Omental fat pad (tissue), 4 donors: ENCODE measurements at places on chromosomes 3 and 15.
A peak's percentile ranks its signal among the peaks of the same experiment; 100 is the strongest.

DNA sequence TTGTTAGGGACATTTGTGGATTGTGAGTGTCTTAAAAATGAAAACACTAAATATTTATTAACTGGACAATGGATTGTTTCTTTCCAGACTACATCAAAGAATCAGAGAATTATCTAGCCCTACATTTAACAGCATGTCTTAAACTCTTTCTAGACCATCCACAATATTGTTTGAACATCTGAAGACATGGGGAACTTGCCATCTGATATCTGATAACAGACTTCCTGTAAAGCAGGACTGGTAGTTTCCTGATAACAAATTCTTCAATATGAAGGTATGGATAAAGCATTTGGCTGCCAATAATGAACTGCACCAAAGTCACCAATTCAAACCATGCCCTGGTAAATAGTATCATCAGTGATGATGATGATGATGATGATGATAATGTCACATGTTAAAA lies 26.2 kb upstream of the HACD2 start:
- no peak for DNase-seq

DNA sequence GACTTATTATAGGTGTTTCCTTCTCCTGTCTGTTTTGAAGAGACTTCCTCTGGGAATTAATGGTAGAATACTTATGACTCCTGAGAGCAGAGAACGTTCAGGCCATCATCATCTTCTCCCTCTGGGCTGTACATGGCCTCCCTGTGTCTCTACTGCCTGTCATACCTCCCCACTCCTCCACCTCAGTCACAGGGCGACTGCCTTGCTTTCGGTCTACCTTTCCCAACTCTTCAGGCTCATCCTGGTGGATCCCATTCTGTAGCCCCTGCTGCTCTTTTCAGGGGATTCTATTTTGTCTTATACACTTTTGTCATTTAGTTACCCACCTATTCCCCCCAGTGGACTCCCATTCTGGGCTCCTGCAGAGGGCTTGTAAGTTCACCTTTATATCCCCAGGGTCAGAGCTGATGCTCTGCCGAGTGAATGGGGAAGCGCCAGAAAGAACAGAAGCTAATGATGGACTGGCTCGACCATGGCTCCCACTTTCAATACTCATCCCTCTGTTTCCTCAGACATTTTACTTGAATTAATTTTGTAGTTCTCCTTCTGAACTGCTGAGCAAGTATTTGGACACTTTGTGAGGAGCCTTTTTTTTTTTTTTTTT lies 28.6 kb downstream of the FNDC3B start:
- DNase-seq, result no peak

GRCh38 chr3:162295323-162295983 lies 798.8 kb downstream of the OTOL1 start:
- no peak for DNase-seq

GRCh38 chr3:128768471-128768870 lies 42.5 kb downstream of the RAB7A start:
- DNase-seq, result no peak

GRCh38 chr3:138835397-138835757 lies 649 bp upstream of the PIK3CB start:
- DNase-seq, result no peak

DNA sequence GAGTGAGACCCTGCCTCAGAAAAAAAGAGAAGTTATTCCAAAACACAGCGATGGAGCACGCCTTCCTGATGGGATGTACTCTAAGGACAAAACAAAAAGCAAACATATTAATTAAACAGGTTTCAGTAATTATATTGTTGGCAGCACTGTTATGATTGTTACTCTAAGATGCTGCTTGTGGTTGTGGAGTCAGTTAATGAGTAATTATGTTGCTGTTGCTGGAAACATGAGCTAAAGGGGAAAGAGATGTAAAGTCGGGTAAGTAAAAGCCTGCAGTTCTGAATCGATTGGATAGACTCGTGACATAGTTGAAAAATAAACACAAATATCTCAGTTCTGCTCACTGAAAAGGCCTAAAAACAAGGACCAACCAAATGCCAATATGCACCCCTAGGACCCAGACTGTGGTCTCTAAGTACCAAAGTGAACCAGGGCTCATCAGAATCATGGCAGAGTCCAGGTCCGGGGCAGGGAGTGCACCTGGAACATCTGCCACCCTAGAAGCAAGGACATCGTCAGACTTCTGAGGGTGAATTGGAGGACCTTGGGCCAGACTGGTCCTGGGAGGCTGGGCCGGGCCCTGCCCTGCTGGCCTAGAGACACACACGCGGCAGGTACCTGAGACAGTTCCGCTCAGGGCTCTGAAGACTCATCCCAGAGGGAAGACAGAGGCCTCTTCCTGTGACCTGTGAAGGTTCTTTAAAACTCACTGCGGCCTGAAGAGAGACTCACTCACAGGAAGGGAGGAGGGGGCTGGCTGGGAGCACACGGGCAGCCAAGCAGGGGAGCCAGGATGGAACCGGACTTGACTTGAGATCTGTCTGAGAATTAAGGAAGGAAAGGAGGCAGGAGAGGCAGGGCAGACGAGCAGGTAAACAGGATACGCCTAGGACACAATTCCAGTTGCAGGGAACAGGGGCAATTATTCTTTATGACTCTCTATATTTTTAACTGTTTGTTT lies 140.5 kb downstream of the LRRK1 start:
- DNase-seq, result peak; percentile 18

DNA sequence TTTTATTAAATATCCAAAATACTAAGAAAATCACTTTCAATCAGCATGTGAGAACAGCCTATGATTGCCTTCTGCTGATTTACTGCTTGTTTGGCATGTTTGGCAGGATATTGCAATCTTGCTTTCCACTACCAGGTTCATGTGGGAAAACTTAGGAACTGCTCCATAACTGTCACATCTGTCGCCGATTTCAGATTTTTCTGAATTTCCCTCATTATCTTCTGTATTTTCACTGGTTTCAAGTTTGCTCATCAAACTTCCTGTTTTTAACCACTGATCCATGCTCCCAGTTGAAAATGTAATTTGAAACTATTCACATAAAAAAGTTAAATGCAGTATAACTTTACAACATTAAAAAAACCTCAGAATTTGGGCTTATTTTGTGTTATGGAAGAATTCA lies 93.0 kb downstream of the NFKBIZ start:
- no peak for DNase-seq

- DNase-seq, result no peak
Observed at GRCh38 chr3:196948442-196949284, 6.3 kb upstream of the NCBP2 start.

DNA sequence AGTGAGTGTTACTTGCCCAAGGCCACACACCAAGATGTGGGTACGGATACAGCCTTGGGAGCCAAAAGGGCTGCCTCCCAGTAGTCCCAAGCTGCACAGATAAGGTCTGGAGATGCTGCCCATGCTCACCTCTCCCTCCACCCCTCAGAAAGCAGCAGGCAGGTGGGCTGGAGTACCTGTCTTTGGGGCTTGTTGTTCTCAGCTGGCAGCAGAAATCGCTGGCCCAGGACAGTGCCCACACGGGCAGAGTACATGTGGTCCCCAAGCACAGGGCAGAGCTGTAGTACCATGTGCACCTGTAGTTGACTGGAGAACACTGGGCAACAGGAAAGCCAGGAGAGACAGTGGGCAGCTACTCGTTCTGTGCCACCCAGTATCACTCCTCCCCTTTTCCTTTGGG lies 5.0 kb downstream of the RPUSD3 start:
- DNase-seq, result no peak

GRCh38 chr15:39756806-39757522 lies 25.7 kb downstream of the FSIP1 start:
- no peak for DNase-seq

GRCh38 chr3:15300323-15301078 lies 31.9 kb downstream of the SH3BP5 start:
- no peak for DNase-seq

GRCh38 chr3:136672457-136672856 lies 79.7 kb downstream of the STAG1 start:
- DNase-seq, result no peak

- no peak for DNase-seq
Observed at GRCh38 chr15:73717206-73717605, 33.0 kb downstream of the CD276 start.

DNA sequence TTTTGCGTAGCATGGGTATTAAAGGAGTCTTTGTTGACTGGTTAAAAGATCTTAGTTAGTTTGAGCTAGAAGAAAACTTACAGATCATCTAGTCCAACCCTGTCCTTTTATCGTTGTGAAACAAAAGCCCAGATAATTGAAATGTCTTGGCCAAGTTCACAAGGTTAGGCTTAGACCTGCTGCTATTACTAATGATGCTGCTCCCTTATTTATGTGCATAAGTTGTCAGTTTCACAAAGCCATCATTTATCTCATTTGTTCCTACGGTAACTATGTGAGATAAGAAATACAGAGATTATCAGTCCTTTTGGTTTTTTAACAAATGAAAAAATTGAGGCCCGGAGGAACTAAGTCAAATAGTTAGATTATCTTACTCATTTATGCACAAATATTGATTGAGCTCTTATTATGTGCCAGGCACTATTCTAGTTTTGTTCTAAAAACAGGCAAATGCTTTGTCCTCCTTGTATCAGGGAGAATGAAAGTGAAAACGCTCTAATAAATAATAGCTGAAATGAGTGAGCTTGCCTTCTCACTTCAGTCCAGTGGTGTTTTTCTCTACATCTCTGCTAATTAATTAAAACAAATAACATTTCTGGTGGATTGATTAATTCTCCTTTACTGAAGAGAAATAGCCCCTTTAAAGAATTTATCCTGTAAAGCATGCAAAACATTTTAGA lies 49.1 kb upstream of the TPRG1 start:
- DNase-seq, result no peak

- DNase-seq, result no peak
Observed at GRCh38 chr3:79661896-79662295, 105.9 kb downstream of the ROBO1 start.

DNA sequence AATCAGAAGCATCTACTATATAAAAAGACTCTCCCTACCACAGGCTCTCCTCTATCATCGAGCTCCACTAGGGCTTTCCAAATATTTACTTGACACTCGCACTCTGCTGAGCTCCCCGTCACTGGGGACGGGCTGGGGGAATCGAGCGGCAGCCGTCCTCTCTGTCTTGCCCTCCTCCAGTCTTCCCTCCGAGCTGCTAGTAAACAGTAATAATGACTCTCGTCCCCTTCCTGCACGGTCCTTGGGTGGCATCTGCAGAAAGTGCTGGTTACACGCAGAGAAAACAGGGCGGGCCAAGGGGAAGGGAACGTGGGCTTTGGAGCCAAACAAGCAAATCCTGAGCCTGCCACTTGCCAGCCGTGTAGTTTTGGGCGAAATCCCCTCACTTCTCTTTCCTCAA lies 96.6 kb downstream of the LRIG1 start:
- DNase-seq, result no peak

- no peak for DNase-seq
Observed at GRCh38 chr15:36917411-36918267, 182.7 kb downstream of the MEIS2 start.

GRCh38 chr15:31245135-31245689 lies 81.4 kb upstream of the KLF13 start:
- DNase-seq, result no peak

GRCh38 chr3:4222574-4223175 lies 80.5 kb upstream of the SETMAR start:
- DNase-seq, result no peak
